ENCODE measurements at places on chromosomes 16 and 17.

DNA sequence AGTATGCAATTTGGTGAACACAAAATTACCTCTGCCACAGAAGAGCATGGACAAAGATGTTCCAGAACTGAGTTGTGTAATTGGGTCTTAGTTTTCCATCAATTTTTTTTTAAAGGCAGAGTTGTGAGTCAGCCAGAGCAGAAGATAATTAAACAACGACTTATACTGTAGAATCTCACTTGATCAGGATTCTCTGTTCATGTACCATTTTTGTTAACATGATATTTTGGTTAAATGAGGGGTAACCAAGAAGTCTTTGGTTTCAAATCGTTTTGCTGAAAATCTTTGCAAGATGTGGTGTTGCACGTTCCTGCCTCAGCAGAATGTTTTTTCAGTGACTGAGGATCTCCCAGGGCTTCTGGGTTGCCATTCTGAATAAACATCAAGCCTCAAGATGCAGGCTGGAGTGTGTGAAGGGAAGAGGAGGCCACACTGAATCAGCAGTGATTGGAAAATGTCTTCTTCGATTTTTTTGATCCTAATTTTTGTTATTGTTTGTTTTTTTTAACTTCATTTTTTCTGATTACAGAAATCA, 232.6 kb upstream of the IRX3 start:
- no peak for DNase-seq

DNA sequence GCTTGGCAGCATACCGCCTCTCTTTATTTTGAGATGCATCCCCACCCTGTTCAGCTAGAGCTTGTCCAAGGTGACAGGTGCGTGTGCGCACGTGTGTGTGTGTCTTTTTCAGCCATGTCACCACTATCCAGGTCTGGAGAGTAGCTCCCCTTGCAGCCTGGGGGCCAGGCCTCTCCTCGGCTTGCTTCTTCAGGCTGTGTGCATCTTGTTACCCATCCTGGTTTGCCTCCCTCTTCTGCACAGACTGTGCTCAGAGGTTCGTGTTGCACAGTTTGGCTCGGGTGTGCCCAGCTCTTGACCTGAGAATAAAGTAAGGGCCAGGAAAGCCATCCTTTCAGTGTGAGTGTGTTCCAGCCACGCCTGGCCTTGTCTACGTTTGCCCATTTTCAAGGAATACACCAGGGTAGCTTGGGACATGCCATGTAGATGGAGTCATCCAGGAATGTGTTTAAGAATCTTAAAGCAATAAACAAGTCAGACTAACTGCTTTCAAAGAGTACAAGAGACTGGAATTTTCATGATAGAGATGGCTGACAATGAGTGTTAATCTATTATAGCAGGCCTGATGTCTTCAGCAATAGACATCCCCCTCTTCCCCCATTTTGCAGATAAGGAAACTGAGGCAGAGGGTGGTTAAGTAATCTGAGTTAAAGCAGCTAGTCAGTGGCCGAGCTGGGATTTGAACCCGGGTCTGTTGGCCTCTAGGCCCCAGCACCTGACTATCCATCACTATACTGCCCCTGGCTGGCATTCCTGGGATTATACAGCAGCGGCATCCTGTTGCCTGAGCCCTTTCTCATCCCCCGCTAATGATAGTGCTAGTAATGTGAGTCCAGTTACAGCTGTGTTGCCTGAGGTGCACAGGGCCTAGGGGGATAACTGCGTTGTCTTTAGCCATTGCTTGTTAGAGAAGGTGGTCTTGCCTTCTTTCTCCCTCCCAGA, 77.9 kb downstream of the KSR1 start:
- DNase-seq = no peak

- no peak for DNase-seq
These were observed 1.8 kb upstream of the PPM1D start for GRCh38 chr17:60598001-60598736.

- DNase-seq = no peak
These were observed 369.1 kb downstream of the CPPED1 start for GRCh38 chr16:12434567-12434966.
